ENCODE measurements at places on chromosomes 1 and 21.

GRCh38 chr1:170672316-170672715 lies 8.4 kb downstream of the PRRX1 start:
- DNase-seq, result no peak

- DNase-seq, result no peak
Observed at GRCh38 chr1:47559944-47560695, 122.3 kb downstream of the FOXD2 start.

DNA sequence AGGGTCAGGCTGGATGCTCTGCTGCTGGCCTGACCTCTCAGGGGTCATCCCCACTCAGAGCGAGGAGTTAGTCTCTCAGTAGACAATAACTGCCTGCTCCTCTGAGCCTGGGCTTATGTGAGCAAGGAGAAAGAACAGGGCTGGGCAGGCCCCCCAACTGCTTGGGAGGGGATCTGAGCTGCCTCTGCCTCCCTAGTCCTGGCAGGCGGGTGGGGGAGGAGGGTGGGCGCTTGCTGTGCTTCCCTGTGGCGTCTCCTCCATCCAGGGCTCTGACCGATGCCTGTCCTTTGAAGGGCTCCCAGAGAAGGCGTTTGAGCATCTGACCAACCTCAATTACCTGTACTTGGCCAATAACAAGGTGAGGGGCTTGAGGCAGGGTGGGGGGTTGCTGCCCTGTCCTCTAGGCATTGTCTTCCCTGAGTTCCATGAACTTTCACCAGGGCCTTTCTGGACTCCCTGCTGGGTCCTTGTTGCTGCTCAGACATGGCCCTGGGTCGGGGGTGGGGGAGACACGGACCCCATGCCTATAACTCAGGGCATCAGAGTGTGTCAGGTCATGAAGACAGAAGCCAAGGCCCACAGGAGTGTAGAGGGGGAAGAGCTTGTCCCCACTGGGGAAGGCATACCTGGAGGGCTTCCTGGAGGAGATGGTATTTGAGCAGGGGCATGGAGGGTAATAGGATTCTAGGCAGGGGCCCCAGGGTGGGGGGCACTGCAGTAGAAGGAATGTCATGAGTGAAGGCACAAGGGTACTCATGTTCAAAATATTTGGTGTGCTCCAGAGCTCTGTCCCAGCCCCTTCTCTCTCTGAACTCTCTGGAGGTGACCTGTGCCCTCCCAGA lies 12.5 kb downstream of the PODN start:
- DNase-seq, result no peak

GRCh38 chr21:45828580-45829570 lies 152.7 kb upstream of the COL6A1 start:
- DNase-seq, result no peak

- DNase-seq, result no peak
Observed at GRCh38 chr1:183103147-183103546, 79.9 kb downstream of the LAMC1 start.

- DNase-seq, result no peak
Observed at GRCh38 chr1:8800416-8800815, 17.0 kb downstream of the RERE start.

- DNase-seq, result no peak
Observed at GRCh38 chr1:1299686-1300351, 7.9 kb downstream of the ACAP3 start.

DNA sequence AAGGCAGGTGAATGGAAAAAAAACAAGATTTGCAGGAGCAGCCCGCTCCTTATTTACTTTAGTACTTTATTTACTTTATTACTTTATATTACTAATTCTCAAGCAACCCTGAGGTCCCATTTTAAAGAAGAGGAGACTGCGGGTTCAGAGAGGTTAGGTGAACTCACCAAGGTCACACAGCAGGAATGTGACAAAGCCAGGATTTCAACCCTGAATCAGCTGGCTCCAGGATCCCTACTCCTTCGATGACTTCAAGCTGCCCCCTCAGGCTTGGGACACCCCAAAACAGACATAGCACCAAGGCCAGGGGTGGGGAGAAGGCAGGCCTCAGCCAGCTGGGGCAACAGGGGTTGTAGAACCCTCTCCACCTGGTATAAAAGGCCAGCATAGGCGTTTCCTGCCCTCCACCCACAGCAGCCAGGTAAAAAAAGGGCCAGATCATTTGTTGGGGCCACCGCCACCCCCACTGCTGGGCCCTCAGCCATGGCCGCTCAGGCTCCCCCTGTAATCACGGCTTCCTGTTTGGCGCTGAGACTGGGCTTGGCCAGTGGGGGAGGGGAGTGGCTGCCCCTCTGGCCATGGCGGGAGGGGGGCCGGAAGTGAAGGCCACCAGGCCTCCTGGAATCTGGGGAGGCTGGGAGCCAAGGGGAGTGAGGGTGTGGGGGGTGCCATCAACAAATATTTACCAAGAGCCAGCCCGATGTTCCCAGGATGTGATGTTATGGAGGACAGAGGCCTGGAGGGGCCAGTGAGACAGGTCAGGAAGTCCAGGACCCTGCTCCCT lies 6.6 kb downstream of the SDC3 start:
- no peak for DNase-seq

GRCh38 chr1:172004671-172005070 lies 163.4 kb downstream of the DNM3 start:
- no peak for DNase-seq

DNA sequence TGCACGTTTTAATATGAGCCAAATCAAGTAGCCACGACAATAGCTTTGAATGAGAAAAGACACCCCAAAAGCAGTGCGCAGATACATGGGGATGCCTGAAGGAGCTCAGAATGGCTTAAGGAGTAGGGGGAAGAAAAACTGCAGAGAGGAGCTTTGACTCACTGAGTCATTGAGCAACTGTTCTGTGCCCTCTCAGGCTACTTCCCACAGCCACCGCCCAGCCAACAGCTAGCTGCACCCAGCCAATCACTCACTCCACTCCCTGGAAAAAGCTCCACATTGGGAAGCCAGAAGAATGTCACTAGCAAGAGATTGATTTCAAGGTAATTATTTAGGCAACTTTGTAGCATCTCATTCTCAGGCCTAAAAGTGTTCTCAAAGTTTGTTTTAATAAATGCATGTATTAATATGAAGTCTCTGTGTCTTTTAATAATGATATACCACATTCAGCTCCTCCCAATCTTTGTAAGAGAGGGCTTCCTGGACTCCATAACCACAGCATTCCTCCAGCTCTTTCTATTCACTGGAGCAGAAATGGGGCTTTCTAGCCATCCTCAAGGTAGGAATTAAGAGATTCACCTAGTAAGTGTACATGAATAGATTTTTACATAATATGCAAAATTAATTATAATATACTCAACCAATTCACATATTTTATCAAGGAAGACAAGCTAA lies 16.8 kb downstream of the DUSP10 start:
- no peak for DNase-seq

DNA sequence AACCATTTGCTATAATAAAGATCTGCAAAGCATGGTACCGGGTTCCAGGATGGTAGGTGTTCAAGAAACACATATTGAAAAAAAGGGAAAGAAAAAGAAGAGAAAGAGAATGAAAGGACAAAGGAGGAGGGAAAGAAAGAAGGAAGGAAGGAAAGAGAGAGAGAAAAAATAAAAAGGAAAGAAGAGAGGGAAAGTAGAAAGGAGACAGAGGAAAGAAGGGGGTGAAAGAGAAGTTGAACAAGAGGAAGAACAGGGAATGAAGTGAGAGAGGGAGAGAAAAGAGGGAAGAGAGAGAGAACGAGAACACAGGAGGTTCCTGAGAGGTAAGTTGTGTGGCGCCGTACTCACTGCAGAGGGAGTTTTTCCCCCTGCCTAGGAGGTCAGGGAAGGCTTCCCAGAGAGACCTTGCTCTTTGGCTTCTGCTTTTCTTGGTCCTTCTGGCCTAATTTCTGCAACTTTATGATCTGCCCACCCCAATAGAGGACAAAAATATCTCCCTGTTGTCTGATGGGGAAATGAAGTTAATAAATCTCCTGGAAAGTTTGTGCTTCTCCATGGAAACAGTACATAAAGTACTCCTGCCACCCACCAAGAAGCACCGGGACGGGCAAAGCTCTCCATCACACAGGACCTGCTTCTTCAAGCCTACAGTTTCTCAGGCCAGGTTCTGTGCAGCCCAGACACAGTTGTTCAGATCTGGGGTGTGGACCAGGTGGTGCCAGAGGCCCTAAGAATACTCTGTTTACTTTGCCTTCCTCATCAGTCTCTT lies 124.8 kb downstream of the ROR1 start:
- no peak for DNase-seq

DNA sequence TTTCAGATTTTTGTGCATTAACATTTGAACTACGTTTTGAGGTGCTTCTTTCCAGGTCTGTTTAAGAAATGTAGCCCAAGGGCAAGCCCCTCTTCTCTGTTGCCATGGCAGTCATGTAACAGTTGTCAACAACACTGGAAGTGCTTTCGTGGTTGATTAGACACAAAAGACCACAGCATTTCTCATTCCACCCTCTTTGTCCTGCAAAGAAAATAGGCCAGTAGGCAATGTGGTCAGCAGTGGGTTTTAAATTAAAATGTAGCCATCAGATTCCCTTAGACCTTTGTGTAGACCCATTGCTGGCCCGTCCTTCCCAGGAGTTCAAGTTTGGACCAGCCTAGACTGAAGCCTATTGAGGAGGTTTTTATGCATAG lies 35.4 kb downstream of the VANGL1 start:
- no peak for DNase-seq

DNA sequence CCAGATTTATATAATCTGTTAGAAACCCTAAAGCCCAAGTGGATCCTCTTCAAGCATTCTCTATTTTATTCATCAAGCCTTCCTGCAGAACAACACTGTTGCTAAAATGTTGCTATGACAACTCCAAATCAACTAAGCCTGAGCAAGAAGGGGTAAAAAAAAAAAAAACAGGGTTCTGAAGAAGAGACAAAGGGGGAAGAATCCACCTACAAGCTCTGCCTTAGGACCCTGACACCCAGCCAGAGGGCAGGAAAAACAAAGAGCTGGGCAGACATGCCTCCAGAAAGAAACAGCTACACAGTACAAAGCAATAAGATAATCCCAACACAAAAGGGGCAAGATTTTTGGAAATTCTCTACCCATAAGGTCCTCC lies 1.3 kb downstream of the USF1 start:
- DNase-seq, result no peak

- no peak for DNase-seq
Observed at GRCh38 chr1:93821423-93822144, 57.4 kb downstream of the DNTTIP2 start.

GRCh38 chr1:5982276-5982675 lies 9.9 kb downstream of the NPHP4 start:
- no peak for DNase-seq

GRCh38 chr1:71502006-71502405 lies 421.2 kb upstream of the ZRANB2 start:
- DNase-seq, result no peak

DNA sequence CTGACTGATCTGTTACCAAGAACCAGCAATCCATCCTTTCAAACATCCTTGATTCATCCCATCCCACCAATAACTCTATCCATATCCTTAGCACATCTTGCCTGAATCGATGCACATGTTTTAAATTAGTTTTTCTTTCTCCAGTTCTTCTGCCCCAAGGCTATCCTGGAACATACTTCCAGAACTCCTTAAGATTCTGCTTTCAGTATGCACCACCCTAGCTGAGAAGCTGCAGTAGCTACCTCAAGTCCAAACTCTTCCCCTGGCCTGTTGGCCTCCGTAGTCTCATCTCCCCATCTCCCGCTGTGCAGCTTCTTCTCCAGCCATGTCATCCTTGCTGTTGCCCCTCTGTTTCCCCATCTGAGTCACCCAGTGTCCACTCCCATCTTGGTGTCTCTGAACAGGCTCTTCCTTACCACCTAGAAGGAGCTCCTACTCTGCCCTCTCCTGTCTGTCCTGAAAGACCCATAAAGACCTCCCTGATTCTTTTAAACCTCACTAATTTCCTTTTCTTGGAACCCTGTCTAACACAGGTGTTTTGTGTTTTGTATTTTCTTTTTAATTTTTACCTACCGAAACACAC lies 108.0 kb downstream of the SGIP1 start:
- no peak for DNase-seq

DNA sequence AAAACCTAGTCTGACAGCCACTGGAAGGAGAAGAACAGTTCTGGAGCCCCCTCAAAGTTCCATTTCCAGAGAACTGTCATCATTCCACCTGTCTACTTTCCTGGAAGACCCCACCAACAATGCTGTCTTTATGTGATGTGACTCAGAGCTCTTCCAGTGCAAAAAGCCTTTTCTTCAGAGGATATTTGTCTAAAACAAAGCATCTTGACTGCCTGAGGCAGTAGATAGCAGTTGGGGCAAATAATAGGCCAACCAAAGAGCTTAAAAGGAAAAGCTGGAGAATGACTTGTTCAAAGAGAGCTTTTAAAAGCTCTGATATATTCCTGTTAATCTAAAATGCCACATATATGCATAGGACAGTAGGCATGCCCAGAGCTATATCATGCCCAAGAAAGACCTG lies 62.6 kb downstream of the MIS18A start:
- no peak for DNase-seq

GRCh38 chr1:180837020-180837419 lies 75.7 kb upstream of the KIAA1614 start:
- DNase-seq, result no peak

- DNase-seq, result no peak
Observed at GRCh38 chr1:233607252-233608119, 6.4 kb upstream of the KCNK1 start.

DNA sequence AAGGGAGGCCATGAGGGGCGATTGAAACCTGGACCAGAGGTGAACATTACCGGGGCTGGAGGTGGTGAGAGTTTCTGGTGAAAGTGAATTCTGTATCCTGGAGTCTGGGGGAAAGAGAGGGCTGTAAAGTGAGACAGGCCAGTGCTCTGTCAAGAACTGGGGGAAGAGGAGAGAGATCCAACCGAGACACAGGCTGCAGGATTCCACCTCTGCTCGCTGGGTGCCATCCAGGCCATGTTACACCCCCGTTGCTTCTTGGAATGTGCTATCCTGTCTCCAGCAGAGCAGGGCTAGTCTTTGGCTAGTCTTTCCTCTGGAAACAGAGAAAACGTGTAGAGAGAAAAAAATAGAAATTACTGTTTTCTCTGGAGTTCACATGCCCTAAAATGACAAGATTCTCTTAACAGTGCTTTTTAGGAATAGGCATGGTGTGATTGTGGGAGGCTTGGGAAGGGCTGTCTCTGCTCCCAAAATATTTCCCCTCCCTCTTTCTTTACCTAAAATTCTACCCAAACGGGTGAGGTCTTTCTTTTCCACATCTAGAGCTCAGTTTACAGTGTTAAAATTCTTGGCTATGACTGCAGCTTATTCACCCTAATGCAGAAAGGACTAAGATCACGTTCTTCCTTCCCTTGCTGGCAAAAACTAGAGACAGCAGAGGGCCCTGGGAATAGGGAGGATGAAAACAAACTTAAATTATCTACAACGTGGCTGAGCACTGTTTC lies 16.5 kb upstream of the OVAAL start:
- no peak for DNase-seq

- DNase-seq, result no peak
Observed at GRCh38 chr21:44552681-44553080, 1.4 kb upstream of the KRTAP10-2 start.

DNA sequence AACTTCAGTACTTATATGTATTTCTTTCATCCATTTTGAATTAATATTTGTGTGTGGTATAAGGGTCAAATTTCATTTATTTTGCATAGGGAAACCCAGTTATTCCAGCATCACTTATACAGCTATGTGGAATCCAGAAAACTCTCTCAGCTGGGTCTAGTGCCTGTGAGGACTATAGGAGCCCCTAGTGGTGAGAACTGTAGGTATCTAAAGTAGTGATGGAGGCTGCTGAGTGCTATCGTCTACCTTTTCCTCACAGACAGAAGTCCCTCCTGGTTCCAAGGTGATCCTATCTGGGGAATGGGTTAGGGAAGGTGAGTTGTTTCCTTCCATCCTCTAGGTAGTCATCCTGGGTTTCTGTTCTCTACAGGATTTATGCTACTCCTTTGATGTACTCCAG lies 352.0 kb upstream of the C1orf87 start:
- DNase-seq, result no peak

Data from stimulated activated CD4-positive, alpha-beta T cell treated with anti-CD3 and anti-CD28 coated beads, Interleukin-12 subunit alpha, Interleukin-12 subunit beta, amount 100 ng/mL, for 24 hours (primary cell).